COR-L47 (cell line): ENCODE measurements at places on chromosomes 13 and 19.

DNA sequence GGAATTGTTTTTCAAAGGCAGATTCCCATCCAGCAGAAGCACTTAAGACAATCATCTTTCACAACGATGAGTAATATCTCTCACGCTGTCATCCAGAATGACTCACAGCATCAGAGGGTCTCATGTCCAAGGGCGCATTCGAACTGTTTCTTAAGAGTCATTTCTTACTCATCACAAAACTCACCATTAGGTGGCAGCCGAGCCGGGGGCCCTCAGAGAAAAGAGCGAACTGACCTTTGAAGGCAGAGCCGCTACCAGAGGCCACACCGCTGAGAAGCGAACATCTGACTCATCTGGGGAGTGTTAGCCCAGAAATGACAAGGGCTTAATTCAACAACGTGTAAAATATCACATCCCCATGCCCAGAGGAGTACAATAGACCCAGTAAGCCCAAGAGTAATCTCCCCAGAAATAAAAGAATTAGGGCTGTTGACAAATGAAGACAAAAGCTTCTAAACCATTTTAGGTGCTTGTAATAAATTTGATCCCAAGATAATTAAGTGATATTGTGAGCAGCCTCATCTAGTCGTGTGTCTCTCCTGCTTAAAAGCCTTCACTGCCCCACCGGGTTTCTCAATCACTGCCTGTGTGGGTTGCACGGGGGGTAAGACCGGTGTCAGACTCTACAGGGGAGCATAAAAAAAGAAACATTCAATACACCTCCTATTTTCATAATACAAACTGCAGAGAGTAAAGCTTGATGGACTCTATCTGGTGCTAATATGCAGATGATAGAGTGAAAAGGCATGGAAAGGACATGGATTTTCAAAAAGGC is 96.2 kb downstream of the CYSLTR2 start:
- DNase-seq, result no peak

- peak; percentile 43 for DNase-seq
These were observed 1.0 kb downstream of the PDX1 start for GRCh38 chr13:27920677-27921420.

- peak; percentile 91 for DNase-seq
These were observed 569 bp upstream of the MCF2L start for GRCh38 chr13:112968380-112968909.

- DNase-seq, result no peak
These were observed 55.5 kb downstream of the MYH14 start for GRCh38 chr19:50258918-50259372.

DNA sequence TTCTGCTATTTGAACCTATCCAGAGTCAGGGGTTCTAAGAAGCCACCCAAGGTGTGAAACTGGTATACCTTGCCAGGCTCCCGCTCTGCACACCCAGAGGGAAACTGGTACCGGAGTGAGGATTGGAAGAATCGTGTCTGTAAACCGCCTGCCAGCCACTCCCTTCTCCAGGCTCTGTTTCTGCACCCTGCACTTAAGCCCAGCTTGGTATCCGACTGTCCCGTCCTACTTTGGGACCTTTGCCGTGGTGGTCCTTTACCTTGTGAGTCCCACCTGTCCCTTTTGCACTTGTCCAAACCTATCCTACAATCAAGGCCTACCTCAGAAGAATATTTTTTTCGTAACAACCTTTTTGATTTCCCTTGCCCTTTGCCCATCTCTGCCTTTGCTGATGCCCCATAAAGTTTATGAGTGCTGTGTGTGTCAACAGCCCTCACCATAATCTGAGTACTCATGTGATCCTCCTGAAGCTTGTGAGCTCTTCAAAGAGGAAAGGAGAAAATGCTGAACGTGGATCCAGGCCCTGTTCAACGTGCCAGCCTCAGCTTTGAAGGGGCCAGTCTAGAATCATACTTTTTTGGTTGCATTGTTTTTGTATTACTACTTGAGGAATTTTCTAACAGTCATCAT is 44.7 kb downstream of the GARRE1 start:
- DNase-seq, result no peak

DNA sequence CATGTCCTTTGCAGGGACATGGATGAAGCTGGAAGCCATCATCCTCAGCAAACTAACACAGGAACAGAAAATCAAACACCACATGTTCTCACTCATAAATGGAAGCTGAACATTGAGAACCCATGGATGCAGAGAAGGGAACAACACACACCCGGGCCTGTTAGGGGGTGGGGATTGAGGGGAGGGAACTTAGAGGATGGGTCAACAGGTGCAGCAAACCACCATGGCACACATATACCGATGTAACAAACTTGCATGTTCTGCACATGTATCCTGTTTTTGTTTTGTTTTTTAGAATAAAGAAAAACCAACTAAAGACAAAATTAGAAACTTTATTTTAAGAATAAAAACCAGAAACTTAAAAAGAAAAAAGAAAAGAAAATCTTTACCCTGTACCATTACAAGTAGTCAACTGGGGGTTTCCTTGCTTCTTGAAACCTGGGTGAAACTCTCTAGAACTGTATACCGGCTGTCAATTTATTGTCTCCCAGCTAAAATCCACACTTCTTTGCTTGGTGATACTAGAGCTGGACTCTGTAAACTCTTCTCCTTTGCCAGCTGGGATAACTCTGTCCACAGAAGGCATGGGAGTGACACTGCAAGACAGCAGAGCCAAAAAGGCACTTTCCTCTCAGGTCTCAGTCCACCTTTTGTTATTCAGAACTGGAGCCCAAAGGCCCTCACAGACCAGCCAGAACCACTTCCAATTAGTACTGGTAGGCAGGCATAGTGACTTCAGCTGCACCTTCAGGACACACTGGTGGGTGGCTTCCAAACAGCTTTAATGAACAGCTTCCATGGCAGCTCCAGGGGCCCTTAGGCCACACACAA is 9.0 kb downstream of the MICU2 start:
- DNase-seq, result no peak

GRCh38 chr19:44607049-44607448 is 6.3 kb upstream of the IGSF23 start:
- DNase-seq, result no peak

DNA sequence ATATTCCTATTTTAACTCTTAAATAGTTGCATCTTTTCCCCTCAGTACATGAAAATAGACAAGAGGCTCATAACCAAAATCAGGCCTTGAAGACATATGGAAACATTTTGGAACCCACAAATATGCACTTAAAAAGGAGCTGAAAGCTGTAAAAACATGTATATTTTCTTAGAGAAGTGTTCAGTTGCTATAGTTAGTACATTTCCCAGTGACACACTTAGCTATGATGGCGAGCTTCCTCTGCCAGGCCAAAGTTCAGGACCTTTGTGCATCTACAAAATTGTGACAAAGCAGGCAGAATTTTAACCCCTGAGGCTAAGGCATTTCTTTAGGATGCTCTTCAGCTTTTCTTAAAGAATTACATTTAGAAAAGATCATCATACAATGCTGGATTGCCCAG is 54.5 kb downstream of the RCBTB2 start:
- no peak for DNase-seq

GRCh38 chr13:99356262-99357091 is 49.3 kb upstream of the GPR183 start:
- DNase-seq, result no peak

GRCh38 chr19:39518975-39519374 is 4.0 kb downstream of the SELENOV start:
- no peak for DNase-seq

- DNase-seq, result no peak
These were observed 87.6 kb downstream of the HSPH1 start for GRCh38 chr13:31073859-31074718.
